NCI-H1048 (cell line): ENCODE measurements at places on chromosomes 4 and X.

- DNase-seq = peak; percentile 7
Observed at GRCh38 chr4:112321776-112322684, 24.9 kb downstream of the ALPK1 start.

GRCh38 chr4:3406021-3406420, 35.7 kb upstream of the HGFAC start:
- no peak for DNase-seq

DNA sequence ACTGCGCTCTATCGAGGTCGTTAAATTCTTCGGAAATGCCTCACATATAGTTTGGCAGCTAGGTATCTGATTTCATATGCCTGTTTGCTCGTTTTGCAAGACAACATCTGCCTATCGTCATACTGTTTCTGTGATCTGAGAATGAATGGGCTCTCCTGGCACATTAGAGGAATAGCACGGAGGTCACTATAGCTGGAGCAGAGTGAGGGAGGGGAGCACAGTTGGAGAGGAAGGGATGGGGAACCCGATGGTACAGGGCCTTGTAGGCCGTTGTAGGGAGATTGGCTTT, 552 bp downstream of the IKBKG start:
- no peak for DNase-seq

GRCh38 chr4:82900066-82900410, 497 bp upstream of the THAP9 start:
- DNase-seq = no peak

- DNase-seq = no peak
Observed at GRCh38 chr4:174537634-174538033, 15.3 kb upstream of the HPGD start.

GRCh38 chr4:16461362-16461761, 235.1 kb upstream of the TAPT1 start:
- DNase-seq = no peak

DNA sequence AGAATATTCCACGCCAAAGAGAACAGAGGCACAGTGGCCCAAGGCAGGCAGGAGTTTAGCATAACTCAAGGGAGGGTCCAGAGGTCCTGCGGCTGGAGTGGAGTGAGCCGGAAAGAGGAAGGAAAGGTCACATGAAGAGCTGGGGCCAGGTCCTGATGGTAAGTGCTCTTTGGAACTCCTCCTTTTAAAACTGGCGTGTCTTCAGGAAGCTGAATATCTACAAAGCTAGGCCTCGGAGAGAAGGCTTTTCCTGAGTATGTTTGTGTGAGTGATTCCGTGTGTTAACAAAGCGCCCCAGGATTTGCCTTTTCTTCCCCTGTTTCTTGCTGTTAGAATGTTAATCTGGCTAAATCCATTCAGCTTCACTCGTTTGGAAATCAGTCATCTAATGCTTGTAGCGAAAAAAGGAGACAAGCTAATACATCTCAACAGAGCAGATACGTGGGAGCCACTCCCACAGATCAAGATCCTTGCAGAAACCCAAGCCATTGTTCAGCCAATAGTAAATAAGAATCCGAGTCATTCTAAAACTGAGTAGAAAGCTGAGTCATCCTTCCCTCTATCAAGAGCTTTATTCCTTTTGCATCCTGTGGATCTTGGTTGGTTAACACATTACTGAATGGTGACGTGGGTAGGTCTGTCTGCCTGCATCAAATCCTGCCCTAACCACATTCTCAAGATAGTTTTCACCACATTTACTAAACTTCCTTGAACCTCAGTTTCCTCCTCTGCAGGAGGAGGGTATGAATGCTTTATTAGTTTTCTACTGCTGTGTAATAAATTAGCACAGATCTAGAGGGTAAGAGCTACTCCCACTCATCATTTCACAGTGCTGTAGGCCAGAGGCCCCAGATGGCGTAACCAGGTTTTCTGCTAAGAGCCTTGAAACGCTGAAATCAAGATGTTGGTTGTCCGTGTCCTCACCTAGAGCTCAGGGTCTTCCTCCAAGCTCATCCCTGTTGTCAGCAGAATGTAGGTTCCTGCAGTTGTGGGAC, 43.2 kb upstream of the RBM47 start:
- no peak for DNase-seq

DNA sequence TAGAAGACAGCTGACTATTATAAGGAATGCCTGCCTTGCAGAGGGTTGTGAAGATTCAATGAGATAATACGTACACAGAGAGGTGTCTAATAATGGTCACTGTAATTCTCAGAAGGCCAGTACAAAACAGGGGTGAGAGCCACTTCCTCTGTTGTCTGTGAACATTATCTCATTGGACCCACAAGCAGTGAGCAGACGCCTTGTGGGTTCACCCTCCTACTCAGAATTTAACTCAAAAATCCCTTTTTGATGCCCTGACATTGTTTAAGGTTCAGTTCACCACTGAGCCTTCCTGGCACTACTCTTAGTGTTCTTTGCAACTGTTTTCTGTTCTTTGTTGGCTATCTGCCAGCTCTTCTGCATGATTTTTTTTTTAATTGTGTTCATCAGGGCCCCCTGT, 467.4 kb downstream of the BCOR start:
- no peak for DNase-seq
